ENCODE measurements at places on chromosomes 12 and 14.

DNA sequence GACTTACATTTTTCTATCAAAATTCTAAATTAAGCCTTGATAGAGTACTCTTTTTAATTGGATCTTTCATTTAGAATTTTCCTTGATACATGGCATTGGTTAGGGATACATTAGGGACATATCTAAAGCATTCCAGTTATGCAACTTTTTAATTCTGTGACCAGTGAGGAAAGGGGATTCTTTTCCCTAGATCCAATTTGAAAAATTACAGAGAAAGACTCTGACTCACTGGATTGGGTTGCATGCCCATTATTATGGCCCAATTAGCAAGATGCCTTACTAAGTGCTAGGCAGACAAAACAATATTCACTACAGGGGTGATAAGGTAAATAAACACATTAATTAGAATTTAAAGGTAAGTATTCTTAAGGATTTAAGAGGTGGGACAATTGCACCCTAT, 5.2 kb upstream of the RAD52 start:
- DNase-seq: no peak

DNA sequence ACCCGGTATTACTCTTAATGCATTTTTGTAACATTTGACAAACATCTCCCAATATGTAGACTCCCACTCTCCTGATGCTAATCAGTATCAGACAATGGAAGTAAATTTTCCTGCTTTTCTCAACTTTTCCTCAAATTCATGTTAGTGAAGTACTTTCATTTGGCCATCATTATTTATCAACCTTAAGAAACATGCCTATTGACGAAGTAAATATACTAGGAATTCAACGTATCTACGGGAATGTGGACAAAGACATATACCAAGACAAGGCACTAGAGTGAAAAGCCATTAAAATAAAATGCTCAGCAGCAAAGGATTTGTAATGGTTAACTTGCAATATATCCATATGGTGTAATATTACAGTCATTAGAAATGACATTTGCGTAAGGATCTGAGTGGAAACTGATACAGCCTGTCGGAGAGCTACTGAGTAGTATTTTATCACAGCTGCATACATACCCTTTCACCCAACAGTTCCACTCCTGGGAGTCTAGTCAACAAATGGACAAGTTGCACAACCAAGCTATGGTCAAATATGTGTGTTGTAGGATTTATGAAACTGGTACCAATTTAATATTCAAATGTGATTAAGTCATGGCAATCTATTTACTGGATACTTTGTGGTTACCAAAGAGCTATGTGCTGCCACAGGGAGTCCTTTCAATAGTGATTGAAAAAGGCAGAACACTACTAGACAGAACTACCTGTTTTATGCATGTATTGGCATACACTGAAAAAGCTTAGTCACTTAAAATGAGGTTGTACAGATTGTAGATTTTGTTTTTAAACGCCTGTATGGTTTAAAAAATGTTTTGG, 26.5 kb downstream of the NUDT4 start:
- DNase-seq: no peak

DNA sequence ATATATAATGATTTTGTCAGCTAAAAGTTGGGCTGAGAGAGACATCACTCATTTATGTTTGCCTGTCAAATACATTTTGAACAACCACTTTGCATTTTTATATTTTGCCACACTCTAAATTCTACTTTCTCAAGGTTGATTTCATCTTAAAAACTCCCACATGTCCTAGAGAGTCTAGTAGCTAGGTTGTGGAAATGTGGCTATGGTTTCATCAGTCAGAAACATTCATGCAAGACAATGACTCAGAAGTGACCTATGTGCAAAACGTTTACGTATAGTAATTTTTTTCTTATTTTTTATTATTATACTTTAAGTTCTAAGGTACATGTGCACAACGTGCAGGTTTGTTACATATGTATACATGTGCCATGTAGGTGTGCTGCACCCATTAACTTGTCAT, 27.4 kb upstream of the PRKD1 start:
- no peak for DNase-seq

GRCh38 chr12:1020389-1020788, 29.4 kb downstream of the ERC1 start:
- no peak for DNase-seq

DNA sequence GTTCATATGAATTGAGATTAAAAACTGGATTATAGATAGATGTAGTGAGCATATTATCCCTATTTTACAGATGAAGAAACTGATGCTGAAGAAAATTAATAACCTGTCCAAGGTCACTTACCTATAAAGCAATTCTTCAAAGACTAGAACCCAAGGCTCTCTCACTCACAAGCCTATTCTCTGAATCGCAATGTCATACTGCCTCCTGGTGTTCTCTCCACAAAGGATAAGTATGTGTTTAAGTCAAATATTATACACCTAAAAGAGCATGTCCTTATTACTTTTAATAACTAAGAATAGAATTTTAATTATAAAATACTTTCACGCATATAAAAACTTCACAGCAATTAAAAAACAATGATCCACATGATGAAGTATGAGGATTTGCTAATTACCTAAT, 721.3 kb upstream of the USP15 start:
- DNase-seq: no peak

GRCh38 chr12:132308853-132309595, 20.4 kb downstream of the GALNT9 start:
- no peak for DNase-seq

DNA sequence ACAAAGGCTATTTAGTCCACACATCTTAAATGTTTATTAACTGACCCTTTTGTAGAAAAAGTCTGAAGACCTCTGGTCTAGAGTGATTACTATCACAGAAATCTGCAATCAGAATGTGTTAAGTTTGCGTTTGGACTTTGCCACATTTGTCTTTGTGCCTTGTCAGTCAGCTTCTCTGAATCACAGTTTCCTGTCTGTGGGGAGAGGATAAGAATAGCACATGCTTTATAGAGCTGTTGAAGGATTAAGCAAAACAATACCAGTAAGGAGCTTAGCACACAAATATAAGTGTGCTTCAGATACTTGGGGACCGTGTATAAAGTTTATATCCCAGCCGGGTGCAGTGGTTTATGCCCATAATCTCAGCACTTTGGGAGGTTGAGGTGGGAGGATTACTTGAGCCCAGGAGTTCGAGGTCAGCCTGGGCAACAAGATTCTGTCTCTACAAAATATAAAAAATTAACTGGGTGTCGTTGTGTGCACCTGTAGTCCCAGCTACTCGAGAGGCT, 63.0 kb upstream of the BTG1 start:
- peak; percentile 63 for DNase-seq

DNA sequence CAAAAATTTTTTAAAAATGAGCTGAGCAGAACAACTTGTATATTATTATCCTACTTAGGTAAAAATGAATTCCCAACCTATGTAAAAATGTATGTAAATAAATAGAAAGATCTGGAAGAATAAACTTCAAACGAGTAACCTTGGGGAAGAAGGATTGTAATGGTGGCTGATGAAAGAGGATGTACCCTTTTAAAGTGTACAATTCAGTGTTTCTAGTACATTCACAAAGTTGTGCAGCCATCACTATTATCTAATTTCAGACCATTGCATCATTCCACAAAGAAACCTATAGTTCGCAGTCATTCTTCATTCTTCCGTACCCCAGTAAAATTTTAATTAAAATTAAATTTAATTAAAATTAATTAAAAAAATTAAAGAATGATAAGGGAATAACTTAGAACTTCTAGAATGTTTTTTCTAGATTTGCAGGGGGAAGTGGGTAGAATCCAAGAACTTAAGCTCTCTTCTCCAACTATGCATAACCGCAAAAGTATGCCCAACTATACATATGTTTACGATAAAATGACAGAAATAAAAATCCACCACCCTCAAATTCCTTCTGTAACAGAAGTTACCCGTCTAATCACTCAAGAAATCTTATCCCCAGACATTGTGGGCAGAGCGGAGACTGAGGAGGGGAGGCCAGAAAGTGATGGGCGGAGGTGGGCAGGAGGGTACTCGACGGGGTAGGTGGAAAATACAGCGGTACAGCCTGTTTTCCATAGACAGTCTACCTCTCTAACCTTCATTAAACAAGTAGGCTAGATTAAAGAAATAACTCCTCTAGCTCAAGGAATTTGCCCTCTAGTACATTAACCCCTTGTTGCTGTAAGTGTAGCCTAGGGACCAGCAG, 921 bp downstream of the DEPDC4 start:
- no peak for DNase-seq

GRCh38 chr12:24223926-24224325, 274.5 kb upstream of the SOX5 start:
- DNase-seq: no peak

DNA sequence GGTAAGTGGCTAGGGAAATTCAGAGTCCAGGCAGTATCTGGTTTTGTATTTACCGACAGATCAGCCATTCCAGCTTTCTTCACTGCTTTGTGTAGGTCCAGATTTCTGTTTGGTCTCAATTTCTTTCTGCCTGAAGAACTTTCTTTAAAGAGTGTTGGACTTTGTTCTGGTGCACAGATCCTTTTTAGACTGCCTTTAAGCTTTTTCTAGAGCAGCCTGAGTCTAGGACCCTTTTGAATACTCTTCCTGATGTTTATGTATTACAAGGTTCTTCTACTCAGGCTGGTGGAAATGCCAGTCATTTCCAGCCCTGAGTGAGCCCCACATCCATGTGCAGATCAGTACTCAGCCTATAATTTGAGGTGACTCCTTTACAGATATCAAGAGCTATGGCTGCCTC, 54.7 kb downstream of the DAAM1 start:
- no peak for DNase-seq

GRCh38 chr14:39984323-39984722, 552.1 kb upstream of the FBXO33 start:
- no peak for DNase-seq

GRCh38 chr14:85762526-85762925, 232.6 kb downstream of the FLRT2 start:
- no peak for DNase-seq
